ENCODE measurements at places on chromosomes 11 and 22.

DNA sequence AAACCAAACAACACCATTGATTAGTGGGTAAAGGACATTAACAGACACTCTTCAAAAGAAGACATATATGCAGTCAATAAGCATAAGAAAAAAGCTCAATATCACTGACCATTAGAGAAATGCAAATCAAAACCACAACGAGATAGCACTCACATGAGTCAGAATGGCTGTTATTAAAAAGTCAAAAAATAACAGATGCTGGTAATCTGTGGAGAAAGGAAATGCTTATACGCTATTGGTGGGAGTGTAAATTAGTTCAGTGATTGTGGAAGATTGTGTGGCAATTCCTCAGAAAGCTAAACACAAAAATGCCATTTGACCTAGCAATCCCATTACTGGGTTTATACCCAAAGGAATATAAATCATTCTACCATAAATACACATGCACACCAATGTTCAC is 182.6 kb downstream of the TRPC6 start:
- no peak for DNase-seq

DNA sequence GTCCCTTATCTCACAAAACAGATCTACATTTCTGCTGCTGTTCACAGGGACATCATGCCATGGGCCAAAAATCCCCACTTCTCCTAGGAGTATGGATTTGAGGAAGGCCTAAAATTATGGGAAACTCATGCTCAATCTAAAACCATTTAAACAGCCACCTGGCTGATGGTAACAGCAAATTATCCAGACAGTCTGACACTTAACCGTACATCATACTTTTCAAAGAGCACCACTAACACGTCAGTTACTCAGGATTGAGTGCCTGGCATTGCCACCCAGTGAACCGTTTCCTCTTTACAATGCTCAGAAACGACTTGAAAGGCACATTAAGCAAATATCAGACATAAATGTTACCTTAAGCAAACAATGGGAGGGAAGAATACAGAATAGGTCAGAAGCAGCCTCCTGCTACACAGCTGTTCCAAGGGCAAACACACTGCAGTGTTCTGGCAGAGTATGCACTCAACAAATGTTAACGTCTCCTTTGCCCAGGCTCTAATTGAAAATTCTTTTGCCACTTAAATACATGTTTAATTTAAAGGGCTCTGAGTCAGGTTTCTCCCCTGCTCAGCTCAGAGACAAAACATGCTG is 18.8 kb upstream of the SLC36A4 start:
- DNase-seq, result no peak

DNA sequence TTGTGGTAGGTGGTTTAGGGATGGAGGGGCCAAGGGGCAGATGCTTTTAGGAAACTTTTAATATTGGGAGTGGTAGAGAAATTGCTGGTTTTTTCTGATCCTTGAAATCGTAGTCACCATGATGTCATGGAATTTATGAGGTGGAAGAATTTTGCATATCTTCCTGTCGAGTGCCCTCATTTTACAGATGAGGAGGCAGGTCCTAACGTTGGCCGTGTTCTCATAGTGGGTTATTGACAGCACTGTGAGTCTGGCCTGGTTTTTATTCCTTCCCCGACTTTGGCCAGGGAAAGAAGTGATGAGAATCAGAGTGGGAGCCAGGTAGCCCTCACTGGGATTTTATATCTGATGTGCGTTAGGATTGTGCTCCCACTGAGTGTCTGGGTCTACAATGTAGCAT is 8.8 kb upstream of the PACS1 start:
- DNase-seq, result no peak

DNA sequence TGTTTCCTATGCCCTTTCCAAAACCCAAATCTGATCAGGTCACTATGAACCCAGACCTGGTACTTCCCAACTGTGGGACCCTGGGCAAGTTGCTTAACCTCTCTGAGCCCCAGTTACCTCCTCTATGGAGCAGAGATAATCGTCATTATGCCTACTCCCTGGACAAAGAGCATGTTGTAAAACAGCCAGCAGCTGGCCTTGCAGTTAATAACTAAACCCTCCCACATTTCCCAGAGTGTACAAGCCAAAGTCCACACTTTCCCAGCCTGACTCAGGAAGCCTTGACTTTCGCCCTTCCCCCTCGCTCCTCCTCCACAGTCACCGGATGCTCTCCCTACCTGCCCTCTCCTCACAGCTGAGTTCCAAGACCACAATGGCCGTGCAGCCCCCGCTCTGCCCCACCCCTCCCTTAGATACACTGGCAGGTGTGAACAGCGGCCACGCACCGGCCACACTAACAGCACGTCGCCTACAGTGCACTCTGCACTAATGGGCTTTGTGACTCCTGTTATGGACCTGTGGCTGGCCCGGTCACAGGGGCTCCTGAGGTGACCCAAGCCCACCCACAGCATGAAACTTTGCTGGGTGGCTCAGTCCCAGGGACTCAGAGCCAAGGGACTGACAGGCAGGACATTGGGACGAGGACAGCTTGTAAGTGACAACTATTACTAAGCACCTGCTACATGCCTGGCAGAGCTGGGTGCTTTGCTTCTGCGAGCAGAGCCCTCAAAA is 15.6 kb upstream of the MFNG start:
- DNase-seq, result peak; percentile 79

DNA sequence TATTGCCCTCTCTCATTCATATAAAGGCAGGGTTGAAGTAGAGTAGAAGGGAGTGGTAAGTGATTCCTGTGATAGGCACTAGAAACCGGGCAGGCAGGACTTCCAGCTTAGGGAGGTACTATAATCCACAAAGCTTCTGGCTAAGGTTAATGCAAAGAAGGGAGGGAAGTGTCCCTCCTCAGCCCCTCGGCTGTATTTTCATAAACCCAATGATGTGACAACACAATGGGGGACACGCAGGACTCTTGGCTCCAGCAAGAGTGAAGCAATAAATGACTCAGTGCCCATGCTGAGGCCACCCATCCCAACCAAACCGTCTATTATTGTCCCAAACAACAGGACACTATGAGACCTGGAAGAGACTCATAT is 90.7 kb downstream of the ETS1 start:
- peak; percentile 65 for DNase-seq

DNA sequence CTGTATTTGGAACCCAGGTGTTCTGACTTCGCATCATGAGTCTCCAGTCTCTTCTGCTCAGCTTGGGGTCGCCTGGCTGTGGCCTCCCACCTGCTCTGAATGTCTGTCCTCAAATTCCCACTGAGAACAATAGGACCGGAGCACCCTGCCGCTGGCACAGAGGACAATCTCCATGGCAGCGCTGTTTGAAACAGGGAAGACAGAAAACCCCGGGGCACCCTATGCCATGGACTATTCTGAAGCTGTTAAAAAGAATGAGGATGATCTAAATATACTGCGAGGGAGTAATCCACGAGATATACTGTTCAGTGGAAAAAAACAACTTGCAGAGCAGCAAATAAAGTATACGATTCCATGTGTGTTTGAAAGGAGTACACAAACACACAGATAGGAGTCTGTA is 415.6 kb upstream of the NARS2 start:
- DNase-seq, result no peak

- no peak for DNase-seq
Observed at GRCh38 chr11:118656563-118657165, 22.8 kb downstream of the TREH start.

DNA sequence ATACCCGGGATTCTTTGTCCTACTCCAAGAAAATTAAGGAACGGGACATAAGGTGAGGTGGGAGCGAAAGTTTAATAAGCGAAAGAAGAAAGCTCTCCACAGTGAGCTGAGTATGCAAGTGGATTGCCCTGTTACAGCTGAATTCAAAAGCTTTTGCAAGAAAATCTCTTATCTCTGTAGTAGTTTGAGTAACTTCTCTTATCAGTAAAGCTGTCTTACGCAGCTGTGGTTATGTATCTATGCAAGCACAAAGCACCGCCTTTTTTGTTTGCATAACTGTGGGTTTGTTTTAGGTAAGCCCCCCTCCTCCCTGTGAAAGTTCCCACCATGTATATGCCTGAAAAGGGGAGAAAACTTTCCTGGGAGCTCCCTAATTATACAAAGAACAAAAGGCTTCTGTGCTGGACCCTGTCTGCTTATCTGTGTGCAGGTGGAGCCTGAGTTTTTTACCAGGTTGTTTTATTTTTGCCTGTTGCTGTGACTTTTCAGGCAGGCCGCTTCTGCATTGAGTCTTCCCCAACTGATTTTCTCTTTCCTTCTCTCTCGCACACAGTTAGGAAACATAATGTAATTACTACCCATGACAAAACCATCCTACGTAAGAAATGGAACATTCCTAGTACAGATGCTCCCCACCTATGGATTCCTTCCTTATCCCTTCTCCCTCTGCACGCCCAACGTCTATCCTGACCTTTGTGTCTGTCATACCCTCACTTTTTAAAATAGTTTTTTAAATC is 837 bp upstream of the PLAAT5 start:
- no peak for DNase-seq

All from A549 (cell line).